ENCODE measurements at places on chromosomes 1 and 21. TPM values are rescaled to one million over a fixed set of nuclear protein-coding genes. Genes with fewer than 3 reads are reported as not detected.

BCAN gene
- not detected for total RNA-seq

LCE7A gene
- not detected for total RNA-seq

MECR gene
- total RNA-seq, result 11.5 TPM

DNA sequence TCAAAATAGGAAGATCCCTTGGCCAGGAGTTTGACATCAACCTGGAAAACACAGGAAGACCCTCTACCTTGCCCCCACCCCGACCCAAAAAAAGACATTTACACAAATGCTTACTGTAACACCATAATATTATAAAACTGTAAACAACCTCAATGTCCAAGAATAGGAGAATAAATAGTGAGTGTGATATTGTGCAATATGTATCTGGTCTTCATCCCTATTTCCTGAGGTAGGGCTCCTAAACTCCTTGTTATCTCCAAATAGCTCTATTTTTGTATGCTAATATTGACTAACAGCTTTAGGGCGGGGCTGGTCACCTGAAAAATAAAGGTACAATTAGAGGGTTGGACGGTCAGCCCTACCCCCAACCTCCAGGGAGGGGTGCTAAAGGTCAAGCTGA, 23.5 kb downstream of the RSBN1 start:
- no peak overlapping the region for H3K4me3 ChIP-seq
- H3K27me3 ChIP-seq, result no peaks in the 10 kb centered on the region

All from naive thymus-derived CD4-positive, alpha-beta T cell (primary cell).